ENCODE measurements at places on chromosomes 4 and X. TPM values are rescaled to one million over a fixed set of nuclear protein-coding genes. Genes with fewer than 3 reads are reported as not detected.

NEIL3 gene
- total RNA-seq, result 0.79 TPM

FREM3 gene
- not detected for total RNA-seq

- DNase-seq, result peak; percentile 57
These were observed 64.8 kb upstream of the STOX2 start for GRCh38 chr4:183840311-183840710.

NDST3 gene
- not detected for total RNA-seq

CNGA1 gene
- 0.33 TPM for total RNA-seq

GABRQ gene
- not detected for total RNA-seq

ZIC3 gene
- total RNA-seq, result not detected

DNA sequence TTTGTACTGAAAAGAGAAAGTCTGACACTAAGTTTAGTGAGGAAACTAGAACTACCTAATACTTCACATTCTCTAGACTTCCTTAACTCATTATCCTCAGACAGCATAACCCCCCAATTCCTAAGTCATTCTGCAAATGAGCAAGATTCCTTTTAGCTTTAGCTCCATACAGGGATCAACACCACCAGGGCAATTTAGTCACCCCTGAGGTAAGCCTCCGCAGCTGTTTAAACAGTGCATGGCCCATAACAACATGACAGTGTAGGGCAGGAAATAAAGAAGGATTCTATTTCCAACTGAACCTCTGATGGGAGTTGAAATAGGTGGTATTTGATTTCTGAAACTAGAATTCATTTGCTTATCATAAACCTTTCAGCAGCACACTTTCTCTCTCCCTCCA lies 112.8 kb upstream of the DKK2 start:
- DNase-seq, result no peak

PIGA gene
- total RNA-seq, result 17.0 TPM

TCEAL3 gene
- 2.5 TPM for total RNA-seq

DNA sequence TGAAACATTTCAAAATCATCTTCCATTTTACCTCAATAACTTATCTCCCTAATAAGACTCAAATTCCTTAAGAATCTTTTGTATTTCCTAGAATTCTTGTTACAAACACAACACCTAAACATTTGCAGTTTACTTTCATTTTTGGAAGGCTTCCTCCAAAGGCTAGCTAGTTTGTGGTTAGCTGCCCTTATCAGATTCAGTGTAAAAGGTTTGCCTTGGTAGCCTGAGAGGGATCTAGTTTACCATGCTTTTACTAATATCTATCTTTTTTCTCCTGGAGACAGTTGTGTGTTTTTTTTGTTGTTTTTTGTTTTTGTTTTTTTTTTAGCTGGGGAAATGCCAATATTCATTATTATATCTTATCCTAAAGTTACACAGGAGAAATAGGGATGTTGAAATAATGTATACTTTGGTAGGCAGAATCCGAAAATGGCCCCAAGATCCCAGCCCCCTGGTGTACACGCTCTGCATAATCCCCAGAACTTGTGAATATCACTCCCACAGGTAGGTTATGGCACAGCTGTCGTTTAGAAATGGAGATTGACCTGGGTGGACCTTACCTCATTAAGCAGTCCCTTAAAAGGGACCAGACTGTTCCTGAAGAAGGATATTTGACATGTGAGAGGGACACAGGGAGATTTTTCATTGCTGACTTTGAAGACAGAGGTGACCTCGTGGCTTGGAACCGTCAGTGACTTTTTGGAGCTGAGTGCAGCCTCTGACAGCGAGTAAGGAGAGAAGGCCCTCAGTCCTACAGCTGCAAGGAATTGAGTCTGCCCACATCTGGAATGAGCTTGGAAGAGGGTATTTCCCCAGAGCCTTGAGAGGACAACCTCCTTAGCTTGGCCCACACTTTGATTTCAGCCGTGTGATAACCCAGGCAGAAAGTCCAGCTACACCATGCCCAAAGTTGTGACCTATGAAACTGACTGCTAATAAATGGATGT lies 33.4 kb downstream of the SEPTIN11 start:
- DNase-seq, result no peak

- DNase-seq, result peak; percentile 27
These were observed 87.8 kb downstream of the SH3KBP1 start for GRCh38 chrX:19799319-19800182.

GAGE1 gene
- not detected for total RNA-seq

DNA sequence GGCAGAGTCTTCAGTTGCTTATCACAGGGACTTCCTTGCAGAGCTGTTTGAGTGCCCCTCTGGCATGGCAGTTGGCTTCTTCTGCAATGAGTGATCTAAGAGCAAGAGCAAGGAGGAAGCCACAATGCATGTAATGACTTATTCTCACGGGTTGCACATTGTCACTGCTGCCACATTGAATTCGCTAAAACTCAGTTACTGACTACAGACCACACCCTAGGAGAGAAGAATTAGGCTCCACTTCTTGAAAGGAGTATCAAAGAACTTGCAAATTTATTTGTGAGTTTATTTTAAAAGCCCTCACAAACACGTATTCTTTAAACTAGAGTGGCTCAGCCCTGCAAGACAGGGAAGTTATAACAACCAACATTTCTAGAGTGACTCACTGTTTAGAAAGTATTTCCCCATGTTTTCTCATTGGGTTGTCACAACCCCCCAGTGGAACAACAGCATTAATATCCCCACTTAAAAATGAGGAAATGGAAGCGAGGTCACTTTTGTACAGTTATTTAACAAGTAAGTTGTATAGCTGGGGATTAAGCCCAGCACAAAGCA lies 32.4 kb upstream of the RBPJ start:
- no peak for DNase-seq

PLAC8 gene
- 14.9 TPM for total RNA-seq
